ENCODE measurements at places on chromosomes 13 and 19. TPM values are rescaled to one million over a fixed set of nuclear protein-coding genes. Genes with fewer than 3 reads are reported as not detected.

- no peak for ATAC-seq
Observed at GRCh38 chr13:111531505-111531904, 211.1 kb downstream of the TEX29 start.

The SLC25A41 gene
- not detected for total RNA-seq

The PLIN5 gene
- total RNA-seq = 7.1 TPM

The F10 gene
- 14.4 TPM for total RNA-seq
